ENCODE measurements at places on chromosomes 6 and 20.
A peak's percentile ranks its signal among the peaks of the same experiment; 100 is the strongest.

GRCh38 chr6:41056768-41057490 is 3.9 kb downstream of the APOBEC2 start:
- no peak overlapping the region for H3K27ac ChIP-seq
- no peak for DNase-seq
- peaks cover 7% of the 10 kb centered on the region for H3K36me3 ChIP-seq

DNA sequence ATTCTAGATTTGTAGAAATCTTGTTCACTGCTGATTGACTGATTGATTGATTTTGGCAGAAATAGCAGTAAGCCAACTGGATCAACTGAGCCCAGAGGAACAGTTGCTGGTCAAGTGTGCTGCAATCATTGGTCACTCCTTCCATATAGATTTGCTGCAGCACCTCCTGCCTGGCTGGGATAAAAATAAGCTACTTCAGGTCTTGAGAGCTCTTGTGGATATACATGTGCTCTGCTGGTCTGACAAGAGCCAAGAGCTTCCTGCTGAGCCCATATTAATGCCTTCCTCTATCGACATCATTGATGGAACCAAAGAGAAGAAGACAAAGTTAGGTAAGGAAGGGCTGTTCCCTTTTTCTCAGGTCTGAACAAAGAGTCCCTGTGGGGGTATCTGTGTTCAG is 31.2 kb downstream of the TREML1 start:
- H3K36me3 ChIP-seq, result peaks cover 7% of the 10 kb centered on the region
- H3K4me1 ChIP-seq, result peaks cover 3% of the 10 kb centered on the region
- H3K4me3 ChIP-seq, result no peak overlapping the region
- no peak for DNase-seq

- H3K36me3 ChIP-seq, result no peaks in the 10 kb centered on the region
- H3K27me3 ChIP-seq, result peaks cover 5% of the 10 kb centered on the region
- no peaks in the 10 kb centered on the region for H3K4me1 ChIP-seq
- no peak overlapping the region for H3K4me3 ChIP-seq
These were observed 83.5 kb upstream of the SCAF8 start for GRCh38 chr6:154649721-154650120.

DNA sequence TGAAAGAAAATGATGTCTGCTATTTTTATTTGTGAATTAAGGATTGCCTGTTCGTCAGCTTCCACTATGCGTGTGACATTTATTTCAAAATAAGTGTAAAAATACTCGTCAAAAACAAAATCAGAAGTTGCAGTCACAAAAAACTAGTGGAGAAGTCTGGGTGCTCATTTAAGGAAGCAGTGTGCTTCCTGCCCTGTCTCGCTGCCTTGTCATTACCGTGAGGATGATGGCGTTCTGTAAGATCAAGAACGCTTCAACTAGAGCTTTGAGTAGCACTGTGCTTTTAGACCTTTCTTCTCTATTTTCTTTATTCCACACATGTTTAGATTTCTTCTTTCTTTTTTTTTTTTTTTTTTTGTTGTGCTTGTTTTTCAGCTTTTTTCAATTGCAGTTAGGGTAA is 186.9 kb downstream of the TBC1D7 start:
- H3K27me3 ChIP-seq, result peaks cover 31% of the 10 kb centered on the region
- H3K27ac ChIP-seq, result no peak overlapping the region
- H3K4me1 ChIP-seq, result no peaks in the 10 kb centered on the region

DNA sequence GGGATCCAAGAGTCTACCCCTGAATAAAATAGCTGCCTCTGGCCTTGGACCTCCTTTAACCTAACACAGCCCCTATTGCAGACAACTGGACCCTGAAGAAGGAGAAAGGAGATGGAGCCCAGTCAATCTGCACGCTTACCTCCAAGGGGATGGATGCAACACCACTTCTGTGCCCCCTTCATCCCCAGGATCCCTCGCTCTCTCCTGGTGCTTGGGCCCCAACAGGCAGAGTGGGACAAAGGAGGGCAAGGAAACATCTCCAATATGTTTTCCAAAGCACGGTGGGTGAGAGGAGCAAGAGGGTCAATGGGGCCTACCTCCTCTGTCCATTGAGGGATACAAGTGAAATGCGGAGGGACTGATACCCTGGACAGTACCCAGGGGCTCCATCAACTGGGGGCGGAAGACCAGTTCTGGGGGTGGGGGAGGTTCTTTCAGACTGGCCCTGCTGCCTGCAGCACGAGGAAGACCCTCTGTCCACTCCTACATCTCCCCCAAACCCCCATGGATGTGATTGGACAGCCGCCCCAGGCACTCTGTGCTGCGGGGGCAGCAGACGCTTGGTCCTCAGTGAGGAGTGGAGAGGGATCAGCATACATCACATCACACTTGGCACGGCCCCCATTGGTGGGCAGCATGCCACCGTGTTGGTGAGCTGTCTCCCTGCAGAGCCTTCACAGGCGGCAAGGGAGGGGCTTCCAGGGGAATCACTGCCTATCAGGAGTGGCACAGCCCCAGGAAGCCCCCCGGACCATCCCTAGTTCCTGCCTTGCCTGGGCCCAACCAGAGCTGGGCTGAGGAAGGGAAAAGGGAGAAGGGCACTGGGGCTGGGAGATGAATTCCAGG is 70.6 kb downstream of the MRPL14 start:
- no peak overlapping the region for H3K4me3 ChIP-seq
- H3K27ac ChIP-seq, result no peak overlapping the region
- peaks cover 3% of the 10 kb centered on the region for H3K36me3 ChIP-seq
- no peaks in the 10 kb centered on the region for H3K4me1 ChIP-seq
- H3K27me3 ChIP-seq, result peaks cover 14% of the 10 kb centered on the region
- no peak for DNase-seq

DNA sequence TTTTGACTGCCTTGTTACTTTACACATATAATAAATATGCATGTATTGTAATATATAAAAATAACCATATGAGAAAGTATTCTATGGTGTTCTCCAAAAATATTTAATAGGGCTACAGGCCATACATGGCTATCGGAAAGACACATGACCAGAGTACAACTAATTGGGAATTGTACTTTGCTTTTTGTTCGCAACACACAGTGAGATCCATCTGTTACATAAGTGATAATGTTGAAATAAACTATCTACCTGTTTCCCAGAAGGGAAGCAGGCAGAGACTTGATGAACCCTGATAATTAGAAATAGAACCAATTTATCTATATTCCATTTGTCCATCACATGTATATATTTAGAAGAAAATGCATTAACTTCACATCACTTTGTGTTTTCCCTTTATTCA is 344.0 kb upstream of the PLCB4 start:
- no peak for DNase-seq
- H3K4me1 ChIP-seq, result no peaks in the 10 kb centered on the region
- no peak overlapping the region for H3K4me3 ChIP-seq
- H3K36me3 ChIP-seq, result peaks cover 3% of the 10 kb centered on the region
- H3K27me3 ChIP-seq, result no peaks in the 10 kb centered on the region

- H3K4me1 ChIP-seq, result peaks cover 3% of the 10 kb centered on the region
- DNase-seq, result no peak
- no peak overlapping the region for H3K4me3 ChIP-seq
- H3K36me3 ChIP-seq, result no peaks in the 10 kb centered on the region
- peaks cover 6% of the 10 kb centered on the region for H3K27me3 ChIP-seq
These were observed 1009.7 kb upstream of the GJE1 start for GRCh38 chr6:141123049-141123448.

- no peaks in the 10 kb centered on the region for H3K4me1 ChIP-seq
- H3K4me3 ChIP-seq, result no peak overlapping the region
- H3K27me3 ChIP-seq, result no peaks in the 10 kb centered on the region
- H3K27ac ChIP-seq, result no peak overlapping the region
- no peaks in the 10 kb centered on the region for H3K36me3 ChIP-seq
- no peak for DNase-seq
These were observed 269.6 kb downstream of the GRIK2 start for GRCh38 chr6:101663100-101663499.

- no peaks in the 10 kb centered on the region for H3K36me3 ChIP-seq
- no peak overlapping the region for H3K4me3 ChIP-seq
- DNase-seq, result no peak
- no peaks in the 10 kb centered on the region for H3K4me1 ChIP-seq
- no peak overlapping the region for H3K27ac ChIP-seq
These were observed 40.5 kb downstream of the SCP2D1 start for GRCh38 chr20:18853946-18854646.

DNA sequence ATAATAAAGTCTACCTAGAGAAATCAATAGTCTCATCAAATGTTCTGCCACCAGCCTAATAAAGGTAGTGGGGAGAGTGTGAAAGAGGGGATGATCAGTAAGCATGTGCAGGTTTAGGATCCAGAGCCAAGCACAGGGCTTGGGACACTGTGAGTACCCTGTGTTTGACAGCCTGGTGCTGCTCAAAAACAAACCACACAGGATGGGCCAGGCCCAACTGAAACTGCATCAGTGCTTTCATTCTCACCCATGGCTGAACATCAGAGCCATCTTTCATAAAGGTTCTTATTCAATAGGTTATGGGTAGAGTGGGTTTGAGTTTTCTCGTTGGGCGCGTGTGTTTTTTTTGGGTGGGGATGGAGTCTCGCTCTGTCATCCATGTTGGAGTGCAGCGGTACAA is 87.3 kb upstream of the NHSL1 start:
- peaks cover 7% of the 10 kb centered on the region for H3K27me3 ChIP-seq
- H3K27ac ChIP-seq, result no peak overlapping the region
- no peaks in the 10 kb centered on the region for H3K36me3 ChIP-seq
- no peak for DNase-seq
- no peak overlapping the region for H3K4me3 ChIP-seq

- peaks cover 41% of the 10 kb centered on the region for H3K27me3 ChIP-seq
- H3K4me3 ChIP-seq, result peak overlapping the region; percentile 72
- DNase-seq, result no peak
- H3K27ac ChIP-seq, result no peak overlapping the region
- peaks cover 8% of the 10 kb centered on the region for H3K4me1 ChIP-seq
- no peaks in the 10 kb centered on the region for H3K36me3 ChIP-seq
These were observed 1.3 kb upstream of the NKAIN2 start for GRCh38 chr6:123802351-123802696.

- H3K27ac ChIP-seq, result no peak overlapping the region
- peaks cover 45% of the 10 kb centered on the region for H3K4me1 ChIP-seq
- no peak for DNase-seq
- H3K4me3 ChIP-seq, result peak overlapping the region; percentile 7
- peaks cover 4% of the 10 kb centered on the region for H3K36me3 ChIP-seq
These were observed 57.1 kb upstream of the MLN start for GRCh38 chr6:33860706-33861474.

DNA sequence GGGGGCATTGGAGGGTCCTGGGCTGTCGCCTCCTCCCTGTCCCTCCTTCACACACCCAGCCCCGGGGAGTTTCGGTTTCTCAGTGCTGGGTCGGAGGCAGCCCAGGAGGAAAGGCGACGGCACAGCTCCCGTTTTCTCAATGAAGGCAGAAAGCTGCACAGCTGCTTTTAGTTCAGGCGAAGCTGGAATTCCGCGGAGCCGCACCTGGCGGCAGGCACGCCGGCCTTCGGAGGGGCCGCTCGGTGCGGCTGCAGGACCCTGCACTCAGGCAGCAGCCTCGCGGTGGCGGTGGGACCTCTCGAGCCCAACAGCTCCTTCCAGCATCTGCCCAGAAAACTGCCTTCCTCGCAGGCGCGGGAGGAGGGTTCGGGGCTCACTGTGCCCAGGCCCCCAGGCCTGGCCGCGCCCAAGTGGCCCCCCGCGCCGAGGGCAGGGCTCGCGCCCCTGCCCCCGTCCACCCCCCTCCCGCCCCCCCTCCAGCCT is 4.6 kb downstream of the FOXQ1 start:
- H3K4me1 ChIP-seq, result peaks cover 18% of the 10 kb centered on the region
- H3K36me3 ChIP-seq, result peaks cover 3% of the 10 kb centered on the region
- peak overlapping the region; percentile 69 for H3K4me3 ChIP-seq
- H3K27me3 ChIP-seq, result peaks cover 37% of the 10 kb centered on the region

DNA sequence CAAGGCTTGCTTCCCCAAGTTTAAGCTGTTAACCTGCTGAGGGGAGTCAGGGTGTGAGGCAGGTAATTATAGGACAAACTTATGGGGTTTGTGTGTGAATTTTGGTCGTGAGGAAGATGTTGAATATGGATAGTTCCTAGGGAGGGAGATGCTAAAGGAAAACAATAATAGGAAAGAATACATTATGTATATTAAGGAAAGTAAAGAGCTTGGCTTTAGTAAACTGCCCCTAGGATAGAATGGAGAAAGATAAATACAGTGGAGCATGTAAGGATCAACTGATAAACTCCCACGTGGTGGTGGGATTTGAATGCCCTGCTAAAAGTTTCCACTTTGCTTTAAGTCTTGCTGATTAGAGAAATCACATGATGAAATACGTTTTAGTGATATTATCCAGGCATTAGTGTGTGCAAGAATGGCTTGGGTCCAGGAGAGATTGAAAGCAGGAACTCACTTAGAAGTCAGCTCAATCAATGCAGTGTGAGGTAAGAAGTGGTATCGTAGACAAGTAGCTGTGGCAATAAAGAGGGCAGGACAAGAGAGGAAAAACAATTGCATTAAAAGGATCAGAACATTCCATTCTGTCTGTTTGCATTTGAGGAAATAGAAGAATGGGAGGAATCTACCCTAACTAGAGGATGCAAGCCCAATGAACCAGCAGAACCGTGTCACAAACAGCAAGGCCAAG is 52.5 kb downstream of the RPS12 start:
- no peak overlapping the region for H3K4me3 ChIP-seq
- H3K27ac ChIP-seq, result no peak overlapping the region
- DNase-seq, result no peak
- no peaks in the 10 kb centered on the region for H3K27me3 ChIP-seq
- H3K36me3 ChIP-seq, result no peaks in the 10 kb centered on the region

DNA sequence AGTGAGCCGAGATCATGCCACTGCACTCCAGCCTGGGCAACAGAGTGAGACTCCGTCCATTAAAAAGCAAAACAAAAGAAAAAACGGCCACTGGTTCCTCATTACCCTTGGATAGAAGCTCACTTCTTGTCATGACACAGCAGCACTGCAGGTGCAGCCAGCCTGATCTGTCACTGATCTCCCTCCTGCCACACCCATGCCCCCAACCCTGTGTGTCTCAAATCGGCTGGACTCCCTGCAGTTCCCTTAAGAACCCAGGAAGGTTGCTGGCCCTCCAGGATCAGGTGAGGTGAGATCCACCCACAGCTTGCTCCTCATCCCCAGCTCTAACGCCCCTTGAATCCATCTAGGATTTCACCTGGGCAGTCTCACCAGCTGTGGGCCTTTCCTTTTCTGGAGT is 26.3 kb upstream of the NNAT start:
- peaks cover 8% of the 10 kb centered on the region for H3K4me1 ChIP-seq
- H3K36me3 ChIP-seq, result peaks cover 10% of the 10 kb centered on the region
- no peak for DNase-seq
- H3K27me3 ChIP-seq, result no peaks in the 10 kb centered on the region
- H3K4me3 ChIP-seq, result no peak overlapping the region
- H3K27ac ChIP-seq, result peak overlapping the region; percentile 61

- H3K36me3 ChIP-seq, result peaks cover 6% of the 10 kb centered on the region
- H3K27me3 ChIP-seq, result no peaks in the 10 kb centered on the region
- peaks cover 60% of the 10 kb centered on the region for H3K4me1 ChIP-seq
These were observed 2.1 kb downstream of the TOP1 start for GRCh38 chr20:41030531-41031242.

Measured in T-helper 17 cell (primary cell).